ENCODE measurements at places on chromosomes 3 and 15. TPM values are rescaled to one million over a fixed set of nuclear protein-coding genes. Genes with fewer than 3 reads are reported as not detected.

DNA sequence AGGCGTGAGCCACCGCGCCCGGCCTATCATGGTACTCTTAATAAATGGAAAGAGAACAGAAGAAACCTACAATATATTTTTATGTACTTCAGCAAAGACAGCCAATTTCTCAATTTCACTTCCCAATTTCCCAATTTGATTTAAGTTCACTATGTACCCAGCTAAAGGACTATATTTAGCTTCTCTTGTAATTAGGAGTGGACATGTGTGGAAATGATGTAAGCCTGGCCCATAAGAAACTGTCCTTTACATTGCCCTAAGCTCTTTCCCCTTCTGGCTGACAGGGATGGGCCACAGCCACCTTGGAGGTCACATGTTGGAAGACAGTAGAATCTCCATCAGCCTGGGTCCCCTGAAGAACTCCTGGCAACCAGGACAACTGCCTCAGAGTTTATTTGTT is 6.2 kb downstream of the TMEM39A start:
- no peak for DNase-seq

GRCh38 chr3:179450901-179451264 is 387 bp downstream of the GNB4 start:
- DNase-seq: no peak

Gene OR5K2
- not detected for total RNA-seq

Gene ZNF80
- total RNA-seq: 23.7 TPM

Gene ISLR
- 211 TPM for total RNA-seq

Gene KNG1
- total RNA-seq: not detected

Gene GOLGA8S
- total RNA-seq: not detected

Gene BBS4
- total RNA-seq: 9.9 TPM
